HT-29 (cell line): ENCODE measurements at places on chromosomes 13 and 19.

GRCh38 chr19:57812226-57812625, 2.5 kb downstream of the ZNF552 start:
- no peak for DNase-seq

- DNase-seq, result no peak
These were observed 89.5 kb downstream of the SLITRK6 start for GRCh38 chr13:85709721-85710120.

GRCh38 chr13:33409673-33410510, 124.3 kb upstream of the STARD13 start:
- no peak for DNase-seq

DNA sequence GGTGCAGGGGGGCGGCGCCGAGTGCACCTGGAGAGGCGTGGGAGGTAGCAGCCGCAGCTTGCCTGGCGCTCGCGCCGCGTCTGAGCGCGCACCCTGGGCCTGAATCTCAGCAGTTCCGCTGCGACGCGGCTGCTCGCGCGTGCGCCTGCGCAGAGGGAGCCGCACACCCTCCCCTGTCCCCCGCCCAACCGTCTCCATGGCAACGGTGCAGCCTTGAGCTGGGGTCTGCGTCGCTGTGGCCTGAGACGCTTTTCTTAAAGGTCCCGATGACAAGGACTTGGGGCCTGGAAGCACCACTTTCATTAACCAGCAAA, at the start of gene PNMA8B:
Gene PNMA8B, minus strand, starts transcription at position 82 of the 314 bp plus-strand sequence. CDS start 402 bp downstream, outside the sequence.
- no peak for DNase-seq

DNA sequence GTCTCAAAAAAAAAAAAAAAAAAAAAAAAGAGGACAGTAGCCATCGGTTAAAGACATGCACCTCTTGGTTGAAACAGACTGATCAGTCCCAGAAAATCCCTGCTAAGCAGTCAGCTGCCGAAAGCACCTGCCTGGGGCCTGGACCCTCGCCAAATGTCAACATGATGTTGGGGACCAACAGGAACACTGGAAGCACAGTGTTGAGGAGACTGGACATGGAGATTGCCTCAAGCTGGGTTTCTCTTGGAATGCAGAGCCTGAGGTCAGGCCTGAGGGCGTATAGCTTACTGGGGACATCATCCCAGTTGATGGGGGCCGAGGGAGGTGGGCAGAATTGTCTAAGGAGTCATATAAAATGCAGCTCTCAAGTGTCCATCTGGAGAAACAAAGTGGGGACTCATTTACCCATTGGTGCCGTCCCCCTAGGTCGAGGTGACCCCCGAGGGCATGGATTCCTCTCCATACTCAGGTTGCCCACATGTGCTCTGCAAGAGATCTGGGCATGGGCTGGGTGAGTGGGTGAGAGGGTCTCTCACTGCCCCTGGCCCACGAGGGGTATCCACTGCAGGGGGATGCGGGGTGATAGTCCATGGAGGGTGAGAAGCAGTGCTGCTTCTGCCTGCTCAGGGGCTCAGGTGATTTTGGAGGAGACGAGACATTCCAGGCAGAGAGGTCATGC, 164.5 kb downstream of the URI1 start:
- DNase-seq, result no peak

DNA sequence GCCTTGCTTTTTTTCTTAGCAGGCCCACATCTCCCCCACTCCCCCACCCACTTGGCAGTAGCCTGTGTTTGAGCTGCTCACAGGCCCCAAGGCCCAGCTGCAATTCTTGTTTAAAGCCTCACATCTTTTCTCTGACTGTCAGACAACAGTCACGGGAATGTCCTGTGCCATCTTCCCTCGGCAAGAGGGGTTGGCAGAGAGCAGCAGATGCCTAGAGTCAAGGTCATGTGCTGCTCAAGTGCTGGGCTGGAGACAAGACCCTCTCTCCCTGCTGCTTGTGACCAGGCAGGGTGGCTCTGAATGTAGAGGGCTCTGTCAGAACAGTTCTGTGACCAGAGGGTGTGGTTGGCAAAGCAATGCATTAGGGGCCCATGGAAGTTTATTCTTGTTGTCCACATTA, 47.4 kb downstream of the BBC3 start:
- DNase-seq, result no peak

GRCh38 chr13:59747529-59747928, 416.2 kb downstream of the DIAPH3 start:
- peak; percentile 38 for DNase-seq

DNA sequence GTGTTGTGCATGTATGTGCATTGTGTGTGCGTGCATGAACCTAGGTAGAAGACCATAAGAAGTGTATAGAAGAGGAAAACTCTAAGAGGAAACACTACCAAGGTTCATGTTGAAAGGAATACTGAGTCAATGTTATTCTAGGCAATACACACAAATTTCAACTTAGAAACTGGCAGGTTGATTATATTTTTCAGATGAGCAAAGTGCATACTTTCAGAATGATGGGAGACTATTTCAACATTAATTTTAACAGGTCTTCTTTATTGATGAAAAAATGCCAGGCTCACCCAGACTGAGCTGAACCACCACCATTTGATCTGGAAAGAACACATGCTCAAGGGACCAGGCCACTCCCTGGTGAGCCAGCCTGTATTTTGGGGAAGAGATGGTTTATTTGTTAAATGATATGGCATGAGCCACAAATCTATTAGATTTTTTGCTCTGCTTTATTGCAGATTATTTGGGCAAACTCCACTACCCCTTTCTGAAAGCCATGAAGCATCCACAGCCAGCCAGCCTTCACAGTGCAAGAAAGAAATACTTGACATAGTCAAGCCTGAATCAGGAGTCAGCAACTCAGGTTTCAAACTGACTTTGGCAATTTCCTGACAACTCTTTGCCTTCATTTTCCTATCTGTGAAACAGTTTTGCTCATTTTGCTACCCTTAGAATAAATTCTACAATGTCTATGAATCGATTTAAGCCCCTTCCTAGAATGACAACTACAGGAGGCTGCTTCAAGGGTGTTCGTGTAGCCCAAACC, 368.9 kb downstream of the COG6 start:
- DNase-seq, result no peak

DNA sequence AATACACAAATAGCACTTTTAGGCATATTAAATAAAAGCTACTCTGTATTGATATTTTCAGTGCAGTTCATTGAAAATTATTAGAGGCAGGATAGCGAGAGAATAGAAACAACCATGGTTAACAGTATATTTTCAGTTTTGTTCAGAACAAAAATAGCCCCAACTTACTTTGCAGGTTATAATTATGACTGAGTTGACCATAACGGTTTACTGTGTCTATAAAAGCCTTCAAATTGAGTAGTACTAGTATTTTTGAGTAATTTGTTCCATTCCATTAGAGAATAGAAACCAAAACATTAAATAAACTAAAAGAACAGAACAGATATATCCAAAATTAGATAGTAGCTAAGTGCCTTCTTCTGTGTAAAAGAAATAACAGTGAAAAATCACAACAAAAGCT, 1108.4 kb upstream of the PCDH20 start:
- no peak for DNase-seq

- DNase-seq, result peak; percentile 34
These were observed 39.4 kb downstream of the ZNF136 start for GRCh38 chr19:12202250-12202649.

DNA sequence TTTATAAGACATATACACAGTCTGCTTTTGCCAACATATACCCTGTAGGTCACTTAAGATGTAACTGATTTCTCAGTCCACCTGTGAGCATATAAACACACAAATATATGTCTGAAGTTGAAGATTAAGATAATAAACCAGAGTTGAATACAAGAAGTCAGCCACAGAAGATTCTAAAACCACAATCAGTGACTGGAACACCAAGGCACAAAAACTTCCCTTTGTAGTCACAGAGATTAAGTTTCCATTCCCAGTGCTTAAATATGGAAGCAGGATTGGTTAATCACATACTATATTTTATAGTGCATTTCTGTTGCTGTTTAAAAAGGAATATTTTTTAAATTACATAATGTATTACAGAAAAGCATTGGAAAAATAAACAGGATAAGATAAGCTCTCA, 39.9 kb downstream of the MTMR6 start:
- no peak for DNase-seq

- DNase-seq, result peak; percentile 41
These were observed 486.5 kb downstream of the COG6 start for GRCh38 chr13:40141859-40142555.

DNA sequence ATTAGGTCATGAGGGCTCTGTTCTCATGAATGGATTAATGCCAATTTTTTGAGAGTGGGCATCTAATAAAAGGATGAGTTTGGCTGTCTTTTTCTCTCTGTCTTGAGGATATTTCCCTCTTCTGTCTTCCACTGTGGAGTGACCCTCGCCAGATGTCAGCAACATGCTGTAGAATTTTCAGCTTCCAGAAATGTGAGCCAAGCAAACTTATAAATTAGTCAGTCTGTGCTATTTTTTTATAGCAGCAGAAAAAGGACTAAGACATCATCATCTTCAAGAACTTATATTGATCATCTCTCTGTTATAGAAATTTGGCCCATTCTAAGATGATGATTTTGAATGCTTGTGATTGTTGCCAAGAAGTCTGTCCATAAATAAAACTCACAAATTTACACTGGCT, 431.4 kb downstream of the FGF9 start:
- no peak for DNase-seq

GRCh38 chr13:79802389-79803085, 321.6 kb downstream of the NDFIP2 start:
- DNase-seq, result no peak

GRCh38 chr13:103184413-103184812, 118.2 kb upstream of the SLC10A2 start:
- DNase-seq, result no peak

GRCh38 chr19:41426952-41427646, at the start of gene B3GNT8:
B3GNT8 (minus strand) TSS chr19:41427374; CDS start chr19:41426778, 596 bp downstream.
- peak; percentile 82 for DNase-seq

- no peak for DNase-seq
These were observed 2358.4 kb downstream of the PCDH9 start for GRCh38 chr13:64871742-64872141.

GRCh38 chr13:90518417-90518816, 829.1 kb upstream of the MIR17HG start:
- DNase-seq, result no peak

DNA sequence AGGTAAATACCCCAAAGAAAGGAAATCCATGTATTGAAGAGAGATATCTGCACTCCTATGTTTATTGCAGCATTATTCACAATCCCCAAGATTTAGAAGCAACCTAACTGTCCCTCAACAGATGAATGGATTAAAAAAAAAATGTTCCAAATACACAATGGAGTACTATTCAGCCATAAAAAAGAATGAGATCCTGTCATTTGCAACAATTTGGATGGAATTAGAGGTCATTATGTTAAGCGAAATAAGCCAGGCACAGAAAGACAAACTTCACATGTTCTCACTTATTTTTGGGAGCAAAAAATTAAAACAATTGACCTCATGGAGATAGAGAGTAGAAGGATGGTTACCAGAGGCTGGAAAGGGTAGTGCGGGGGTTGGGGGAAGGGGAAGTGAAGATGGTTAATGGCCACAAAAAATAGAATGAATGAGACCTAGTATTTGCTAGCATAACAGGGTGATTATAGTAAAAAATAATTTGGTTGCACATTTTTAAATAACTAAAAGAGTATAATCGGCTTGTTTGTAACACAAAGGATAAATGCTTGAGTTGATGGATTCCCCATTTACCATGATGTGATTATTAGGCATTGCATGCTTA, 9.7 kb upstream of the ZNF709 start:
- no peak for DNase-seq

GRCh38 chr19:6790194-6791128, 18.0 kb downstream of the VAV1 start:
- no peak for DNase-seq
